ENCODE measurements at places on chromosomes 5 and 9.

- no peak for DNase-seq
These were observed 129.9 kb upstream of the RPS23 start for GRCh38 chr5:82408033-82408432.

DNA sequence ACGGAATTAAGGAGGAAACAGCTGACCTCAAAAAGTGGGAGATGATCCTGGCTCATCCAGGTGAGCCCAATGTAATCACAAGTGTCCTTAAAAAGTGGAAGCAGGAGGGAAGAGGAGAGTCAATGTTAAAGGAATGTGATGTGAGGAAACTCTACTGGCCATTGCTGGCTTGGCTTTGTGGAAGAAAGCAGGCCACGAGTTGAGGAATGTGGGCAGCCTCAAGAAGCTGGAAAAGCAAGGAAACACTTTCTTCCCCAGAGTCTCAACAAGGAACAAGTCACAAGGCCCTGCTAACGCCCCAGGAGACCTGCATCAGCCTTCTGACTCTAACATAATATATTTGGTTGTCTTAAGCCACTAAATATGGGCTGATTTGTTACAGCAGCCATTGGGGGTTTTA, 252.8 kb downstream of the PSAT1 start:
- DNase-seq = no peak

- DNase-seq = no peak
These were observed 156.1 kb downstream of the TTC39B start for GRCh38 chr9:15150939-15151338.

DNA sequence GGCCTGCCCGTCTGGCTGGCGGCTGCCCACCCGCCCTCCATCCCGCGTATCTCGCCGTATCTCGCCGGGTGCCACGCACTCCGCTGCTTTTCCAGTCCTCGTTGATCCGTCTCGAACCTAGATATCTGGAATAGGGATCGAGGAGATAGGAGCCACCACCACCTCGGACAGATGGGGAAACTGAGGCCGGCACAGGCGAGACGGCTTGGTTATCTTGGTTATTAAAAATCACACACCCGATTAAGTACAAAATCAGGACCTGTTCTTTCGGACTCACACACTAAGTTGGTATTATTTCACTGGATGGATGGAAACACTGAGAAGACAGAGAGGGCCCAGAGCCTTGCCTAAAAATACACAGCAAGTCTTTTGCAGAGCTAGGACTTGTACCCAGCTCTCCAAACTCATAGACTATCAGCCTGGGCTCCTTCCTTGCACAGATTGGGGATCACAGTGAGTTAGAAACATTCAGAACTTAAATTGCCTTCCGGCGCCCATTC, 678 bp downstream of the SLC26A2 start:
- no peak for DNase-seq

DNA sequence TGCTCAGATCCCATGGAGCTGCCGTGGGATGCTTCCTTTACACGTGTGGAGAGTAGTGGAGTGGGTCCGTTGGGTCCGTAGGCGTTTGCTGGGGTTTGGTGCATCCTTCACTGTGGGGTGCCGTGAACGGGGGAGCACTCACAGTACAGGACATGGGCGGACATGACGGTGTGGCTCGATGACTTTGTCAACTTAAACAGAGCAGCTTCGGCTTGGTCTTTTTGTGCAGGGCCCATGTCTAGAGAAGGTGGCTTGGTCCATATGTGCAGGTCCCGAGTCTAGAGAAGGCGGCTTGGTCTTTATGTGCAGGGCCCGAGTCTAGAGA, 26.4 kb upstream of the EXOC3 start:
- no peak for DNase-seq

DNA sequence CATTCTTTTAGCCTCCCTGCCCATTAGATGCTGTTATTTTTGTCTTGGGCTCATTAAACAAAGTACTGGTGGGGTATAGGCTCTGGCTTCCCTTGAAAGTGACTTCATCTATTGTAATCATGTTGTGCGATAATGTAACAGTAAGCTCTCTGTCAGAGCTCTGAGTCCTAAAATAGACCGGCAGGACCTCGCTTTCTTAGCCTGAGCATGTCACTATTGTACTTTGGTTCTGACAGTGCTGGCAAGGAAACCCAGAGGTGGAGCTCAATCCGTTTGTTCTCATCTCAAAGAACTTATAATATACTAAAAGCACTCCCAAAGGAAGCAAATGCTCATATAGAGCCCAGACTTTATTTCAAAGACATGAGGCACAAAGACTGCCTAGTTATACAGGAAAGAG, 339.1 kb upstream of the CCNH start:
- no peak for DNase-seq

- DNase-seq = peak; percentile 63
These were observed 50.7 kb downstream of the ARRDC3 start for GRCh38 chr5:91332267-91333045.

GRCh38 chr5:170273968-170274710, 23.4 kb downstream of the LCP2 start:
- peak; percentile 63 for DNase-seq

GRCh38 chr9:110106661-110107060, 101.3 kb downstream of the C9orf152 start:
- DNase-seq = no peak

DNA sequence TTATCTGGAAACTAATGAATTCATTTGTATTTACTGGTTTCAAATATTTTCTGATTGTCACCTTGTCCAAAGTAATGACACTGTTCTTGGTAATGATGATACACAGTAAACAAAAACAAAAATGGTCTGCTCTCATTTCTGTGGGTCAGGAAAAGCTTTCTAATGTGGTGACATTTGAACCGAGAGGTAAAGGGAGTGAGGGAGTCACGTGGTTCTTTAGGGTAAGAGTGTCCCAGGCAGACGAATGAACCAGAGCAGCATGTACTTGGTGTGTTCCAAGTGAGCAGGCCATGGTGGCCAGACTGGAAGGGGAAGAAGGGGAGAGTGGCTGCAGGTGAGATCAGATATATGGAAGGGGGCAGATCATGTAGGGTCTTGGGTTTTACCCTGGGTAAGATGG, 247.0 kb upstream of the SLC30A5 start:
- no peak for DNase-seq

DNA sequence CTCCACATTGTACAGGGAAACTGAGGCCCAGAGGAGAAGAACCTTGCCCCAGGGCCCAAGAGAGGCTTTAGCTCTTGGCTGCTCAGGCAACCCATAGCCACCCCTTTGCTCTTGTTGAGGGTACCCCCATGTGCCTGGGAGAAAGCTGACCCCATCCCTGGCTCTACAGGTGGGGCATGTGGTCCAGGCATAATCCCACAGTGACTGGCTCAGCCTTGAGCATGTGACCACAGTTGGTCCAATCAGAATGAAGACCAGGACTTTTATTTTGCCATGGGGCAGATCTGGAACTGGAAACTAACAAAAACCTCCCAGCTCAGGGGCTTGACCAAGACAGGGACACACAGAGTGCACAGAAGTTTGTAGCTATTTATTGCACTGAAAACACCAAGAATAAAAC, 29.3 kb downstream of the SLC6A7 start:
- no peak for DNase-seq

- no peak for DNase-seq
These were observed 38.2 kb upstream of the UBAP2 start for GRCh38 chr9:34086864-34087263.

DNA sequence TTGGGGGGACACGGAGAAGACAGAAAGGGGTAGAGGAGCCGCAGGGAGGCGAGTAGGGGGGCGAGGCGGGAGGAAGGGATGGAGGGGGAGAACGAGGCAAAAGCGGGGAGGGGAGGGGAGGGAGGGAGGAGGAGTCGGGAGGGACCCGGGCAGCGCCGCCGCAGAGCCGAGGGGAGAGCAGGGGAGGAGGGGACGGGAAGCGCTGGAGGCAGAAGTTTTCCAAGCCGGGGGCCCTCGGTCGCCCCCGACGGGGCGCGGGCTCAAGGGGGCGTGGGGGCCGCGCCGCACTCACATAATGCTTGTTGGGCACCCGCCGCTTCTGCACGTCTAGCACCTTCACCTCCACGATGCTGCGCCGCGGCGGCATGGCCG, 353 bp downstream of the SH3PXD2B start:
- DNase-seq = no peak

- DNase-seq = no peak
These were observed 44.3 kb upstream of the GPR151 start for GRCh38 chr5:146560205-146560812.

- DNase-seq = peak; percentile 67
These were observed 5.6 kb upstream of the RNF44 start for GRCh38 chr5:176542596-176543427.

DNA sequence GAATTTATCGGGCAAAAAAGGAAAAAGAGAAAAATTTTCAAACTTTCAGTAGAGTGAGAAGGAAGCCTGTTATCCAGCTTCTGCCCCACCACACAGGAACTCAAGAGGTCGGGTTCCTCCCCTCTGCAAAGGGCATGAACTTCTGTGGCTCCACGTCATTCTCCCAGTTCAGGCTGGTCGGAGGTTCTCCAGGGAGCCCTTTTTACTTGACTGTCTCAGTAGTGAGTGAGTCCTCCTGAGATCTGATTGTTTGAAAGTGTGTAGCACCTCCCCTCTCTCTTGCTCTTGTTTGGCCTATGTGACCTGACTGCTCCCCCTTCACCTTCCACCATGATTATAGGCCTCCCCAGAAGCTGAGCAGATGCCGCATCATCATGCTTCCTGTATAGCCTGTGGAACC, 9.7 kb downstream of the SPINK1 start:
- DNase-seq = no peak

DNA sequence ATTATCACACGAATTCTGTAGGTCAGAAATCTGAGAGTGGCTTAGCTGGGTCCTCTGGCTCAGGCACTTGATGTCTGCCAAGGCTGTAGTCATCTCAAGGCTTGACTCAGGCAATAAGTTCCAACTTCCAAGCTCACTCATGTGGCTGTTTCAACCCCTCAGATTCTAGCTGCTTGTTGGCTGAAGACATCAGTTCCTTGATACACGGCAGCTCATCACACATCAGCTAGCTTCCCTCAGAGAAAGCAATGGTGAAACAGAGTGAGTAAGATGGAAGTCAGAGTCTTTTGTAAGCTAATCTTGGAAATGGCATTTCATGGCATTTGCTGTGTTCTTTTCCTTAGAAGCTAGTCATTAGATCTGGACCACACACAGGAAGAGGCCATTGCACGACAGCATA, 204.2 kb upstream of the PTGER4 start:
- DNase-seq = no peak

GRCh38 chr5:164355267-164355830, 849.9 kb downstream of the MAT2B start:
- DNase-seq = no peak

DNA sequence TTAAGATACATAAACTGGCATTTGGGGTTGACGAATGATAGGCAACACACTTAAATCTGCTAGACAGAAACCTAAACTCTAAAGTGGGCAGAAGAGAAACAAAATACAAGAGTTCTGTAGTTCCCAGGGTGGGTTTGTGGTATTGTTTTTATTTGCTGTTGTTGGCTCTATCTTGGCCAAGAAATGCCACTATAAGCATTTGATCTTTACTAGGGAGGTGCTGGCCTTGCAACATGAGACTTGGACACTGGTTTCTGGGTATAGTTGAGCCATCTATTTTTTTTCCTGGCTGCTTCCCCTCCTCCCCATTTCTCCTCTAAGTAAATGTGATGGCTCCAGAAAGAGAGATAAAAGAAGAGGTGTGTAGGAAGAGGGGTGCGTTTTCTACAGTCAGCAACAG, 251.2 kb downstream of the SLIT3 start:
- no peak for DNase-seq

DNA sequence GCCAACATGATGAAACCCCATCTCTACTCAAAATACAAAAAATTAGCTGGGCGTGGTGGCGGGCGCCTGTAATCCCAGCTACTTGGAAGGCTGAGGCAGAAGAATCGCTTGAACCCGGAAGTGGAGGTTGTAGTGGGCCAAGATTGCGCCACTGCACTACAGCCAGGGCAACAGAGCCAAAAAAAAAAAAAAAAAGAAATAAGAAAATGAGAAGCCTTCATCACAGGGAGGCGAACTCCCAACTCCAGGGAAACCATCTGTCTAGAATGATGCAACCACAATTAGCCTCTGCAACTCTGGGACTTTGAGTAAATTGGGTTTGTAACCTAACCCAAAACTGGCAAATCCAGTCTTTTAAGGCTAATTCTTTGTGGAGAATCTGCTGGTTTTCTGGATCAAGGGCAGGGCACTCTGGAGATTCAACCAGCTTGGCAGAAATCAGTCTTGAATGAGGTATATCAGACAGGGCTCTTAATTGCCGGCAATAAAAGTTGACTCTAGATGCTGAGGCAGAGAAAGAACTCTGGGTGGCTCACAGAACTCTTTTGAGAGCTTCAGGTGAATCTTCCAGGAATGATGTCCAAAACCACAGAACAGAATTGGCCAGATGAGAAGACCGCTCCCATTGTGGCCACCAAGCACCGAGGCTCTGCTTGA, 9.9 kb downstream of the S100Z start:
- no peak for DNase-seq

DNA sequence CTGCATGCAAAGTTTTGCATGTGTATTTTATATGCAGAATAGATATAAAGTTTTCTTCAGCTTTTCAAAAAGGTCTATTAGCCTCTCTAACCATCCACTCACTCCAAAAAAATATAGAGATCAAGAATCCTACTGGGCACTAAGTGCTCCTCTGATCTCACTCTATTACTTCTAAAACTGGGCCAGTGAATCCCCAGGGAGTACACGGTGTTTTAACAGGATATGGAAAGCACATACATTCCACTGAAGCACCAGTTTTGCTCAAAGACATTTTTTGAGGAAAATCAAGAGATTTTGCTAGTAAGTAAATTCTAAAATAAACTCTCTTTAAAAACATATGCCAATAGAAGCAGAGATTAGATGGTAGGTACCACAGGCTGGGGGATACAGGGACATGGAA, 95.2 kb downstream of the DEPDC1B start:
- DNase-seq = no peak

DNA sequence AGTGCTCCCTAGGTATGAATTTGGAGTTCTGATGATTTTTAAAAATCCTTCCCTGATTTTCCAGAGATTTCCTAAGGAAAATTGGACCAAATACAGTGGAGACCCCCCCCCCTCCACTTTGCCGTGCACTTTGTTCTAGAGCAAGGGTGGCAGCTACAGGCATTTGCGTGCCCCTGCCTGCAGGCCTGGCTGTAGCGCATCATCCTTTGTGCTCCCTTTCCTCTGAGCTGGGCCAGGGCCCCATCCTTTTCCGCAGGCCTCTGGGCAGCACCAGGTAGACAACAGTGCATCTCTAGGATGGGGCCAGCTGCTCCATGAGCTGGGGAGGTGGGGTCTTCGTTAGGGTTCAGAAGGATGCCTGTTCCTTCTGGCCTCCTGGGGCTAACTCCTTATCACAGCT, 39.6 kb downstream of the TRIO start:
- no peak for DNase-seq

GRCh38 chr9:115495052-115495635, 377.2 kb upstream of the TNC start:
- no peak for DNase-seq

Data from GM12865 (cell line).